ENCODE measurements at places on chromosomes 5 and 9.
A peak's percentile ranks its signal among the peaks of the same experiment; 100 is the strongest.

DNA sequence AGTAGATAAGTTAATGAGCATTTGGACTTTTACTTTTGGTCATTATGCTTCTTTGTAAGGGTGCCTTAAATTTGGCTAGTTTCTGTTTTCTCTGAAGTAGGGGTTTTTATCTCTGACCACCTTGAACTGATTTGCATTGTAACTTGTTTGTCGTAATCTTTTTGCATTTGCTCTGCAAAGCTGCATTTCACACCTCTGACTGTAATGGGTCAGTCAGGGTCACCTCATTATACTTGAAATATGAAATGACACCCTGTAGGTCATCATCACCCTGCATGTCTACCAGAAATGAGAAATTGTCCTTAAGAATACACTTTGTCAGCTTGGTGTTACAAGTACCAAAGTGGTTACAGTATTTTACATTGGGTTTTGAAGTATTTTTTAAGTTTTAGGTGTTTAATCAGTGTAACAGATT is 74.0 kb downstream of the KCNN2 start:
- DNase-seq: no peak

GRCh38 chr5:106142116-106142515 is 1528.6 kb downstream of the EFNA5 start:
- DNase-seq: no peak

DNA sequence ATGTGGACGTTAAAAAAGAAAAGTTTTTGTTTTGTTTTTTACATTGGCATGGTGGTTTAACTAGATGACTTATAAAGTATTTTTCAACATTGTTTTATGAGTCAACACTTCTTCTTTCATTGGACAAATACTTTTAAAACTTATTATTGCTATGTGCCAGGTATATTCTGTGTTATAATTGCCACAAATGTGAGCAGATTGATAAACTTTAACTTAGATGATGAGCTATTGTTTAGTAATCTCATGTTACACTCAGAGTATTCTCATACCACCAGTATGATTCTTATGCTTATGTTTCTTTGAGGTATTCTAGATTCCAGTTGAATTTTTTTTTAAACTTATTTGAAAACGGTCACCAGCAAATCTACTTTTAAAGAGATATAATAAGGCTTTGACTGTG is 60.3 kb downstream of the RASA1 start:
- DNase-seq: no peak

- DNase-seq: no peak
These were observed 168.0 kb downstream of the PRDM9 start for GRCh38 chr5:23675456-23675855.

DNA sequence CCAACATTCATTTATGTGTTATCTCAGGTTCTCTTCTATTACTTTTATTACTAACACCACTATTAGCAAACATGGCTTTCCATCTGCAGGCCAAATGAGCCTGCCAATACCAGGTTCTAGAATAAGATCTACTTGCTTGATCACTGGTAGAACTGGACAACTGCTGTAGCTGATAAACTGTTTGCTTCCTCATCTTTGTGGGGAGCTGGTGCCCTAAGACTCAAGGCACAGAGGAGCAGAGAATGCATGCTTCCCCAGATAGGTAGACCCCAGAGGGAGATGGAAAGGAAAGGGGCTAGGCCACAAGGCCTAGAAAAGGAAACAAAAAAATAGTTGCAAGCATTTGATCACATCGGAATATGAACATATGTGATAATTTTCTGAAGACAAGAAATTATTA is 30.7 kb upstream of the AUH start:
- DNase-seq: no peak

GRCh38 chr9:110579034-110579861 is at the start of gene SVEP1:
TSS of gene SVEP1 (minus strand) at chr9:110579741. CDS start at chr9:110579543, 198 bp downstream.
- DNase-seq: no peak

- DNase-seq: no peak
These were observed 47.2 kb upstream of the RPL26L1 start for GRCh38 chr5:172911976-172912375.

- no peak for DNase-seq
These were observed 11.2 kb downstream of the UBE2QL1 start for GRCh38 chr5:6459896-6460295.

DNA sequence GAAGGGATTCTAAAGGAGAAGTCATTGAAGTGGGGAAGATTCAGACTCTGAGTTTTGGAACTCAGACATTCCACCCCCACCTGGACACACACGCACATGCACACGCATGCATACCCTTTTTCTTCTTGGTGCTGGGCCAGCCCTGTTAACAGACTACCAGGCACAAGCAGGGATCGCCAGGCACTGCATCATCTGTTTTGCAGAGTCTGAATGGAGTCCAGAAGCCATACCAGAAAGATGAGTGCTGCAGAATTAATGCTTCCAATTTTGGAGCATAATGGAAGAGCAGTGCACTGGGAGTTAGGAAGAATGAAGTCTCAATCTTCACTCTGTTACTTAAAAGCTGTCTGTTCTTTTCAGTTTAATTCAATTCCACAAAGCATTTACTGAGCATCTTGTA is 95.5 kb downstream of the PDE8B start:
- DNase-seq: no peak

DNA sequence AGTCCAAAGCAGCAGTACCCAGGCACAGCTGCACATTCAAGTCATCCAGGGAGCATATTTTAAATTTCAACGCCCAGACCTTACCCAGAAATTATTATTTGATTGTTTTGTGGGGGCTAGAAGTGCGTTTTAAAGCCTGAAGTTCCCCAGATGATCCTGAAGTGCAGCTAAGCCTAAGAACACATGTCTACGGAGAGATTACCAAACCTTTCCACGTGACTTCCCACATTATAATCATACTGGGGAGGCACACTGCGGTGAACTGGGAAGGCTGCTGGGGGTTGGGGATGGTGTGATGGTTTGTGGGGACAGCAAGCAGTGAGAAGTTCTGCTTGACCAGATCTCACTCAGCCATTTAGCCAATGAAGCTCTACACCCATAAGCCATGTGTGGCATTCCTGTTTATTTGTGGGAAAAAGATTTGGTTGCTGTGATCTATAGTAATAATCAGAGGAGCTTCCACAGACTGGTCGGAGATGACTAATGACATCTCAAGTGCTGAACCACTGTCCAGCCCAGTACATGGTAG is 93.4 kb upstream of the CDH6 start:
- no peak for DNase-seq

GRCh38 chr9:133691191-133691590 is 47.0 kb downstream of the SARDH start:
- DNase-seq: no peak

- DNase-seq: no peak
These were observed 17.9 kb downstream of the GALNT12 start for GRCh38 chr9:98825414-98825813.

DNA sequence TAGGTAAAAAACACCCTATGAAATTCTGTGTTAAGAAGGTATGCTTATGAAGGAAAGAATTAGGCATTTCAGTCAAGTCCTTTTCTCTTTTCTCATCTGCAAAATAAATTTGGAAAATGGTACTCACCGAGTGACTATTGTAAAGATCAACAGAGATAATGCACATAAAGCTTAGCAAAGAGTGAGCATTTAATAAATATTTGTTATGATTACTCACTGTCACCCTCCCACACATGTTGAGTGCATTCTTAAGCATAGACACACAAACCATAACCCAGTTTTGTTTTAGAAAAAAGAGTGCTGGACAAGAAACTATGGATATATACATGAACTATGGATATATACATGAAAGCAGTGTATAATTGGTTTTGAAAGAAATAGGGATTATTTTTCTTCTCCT is 54.7 kb upstream of the PRLR start:
- DNase-seq: no peak

DNA sequence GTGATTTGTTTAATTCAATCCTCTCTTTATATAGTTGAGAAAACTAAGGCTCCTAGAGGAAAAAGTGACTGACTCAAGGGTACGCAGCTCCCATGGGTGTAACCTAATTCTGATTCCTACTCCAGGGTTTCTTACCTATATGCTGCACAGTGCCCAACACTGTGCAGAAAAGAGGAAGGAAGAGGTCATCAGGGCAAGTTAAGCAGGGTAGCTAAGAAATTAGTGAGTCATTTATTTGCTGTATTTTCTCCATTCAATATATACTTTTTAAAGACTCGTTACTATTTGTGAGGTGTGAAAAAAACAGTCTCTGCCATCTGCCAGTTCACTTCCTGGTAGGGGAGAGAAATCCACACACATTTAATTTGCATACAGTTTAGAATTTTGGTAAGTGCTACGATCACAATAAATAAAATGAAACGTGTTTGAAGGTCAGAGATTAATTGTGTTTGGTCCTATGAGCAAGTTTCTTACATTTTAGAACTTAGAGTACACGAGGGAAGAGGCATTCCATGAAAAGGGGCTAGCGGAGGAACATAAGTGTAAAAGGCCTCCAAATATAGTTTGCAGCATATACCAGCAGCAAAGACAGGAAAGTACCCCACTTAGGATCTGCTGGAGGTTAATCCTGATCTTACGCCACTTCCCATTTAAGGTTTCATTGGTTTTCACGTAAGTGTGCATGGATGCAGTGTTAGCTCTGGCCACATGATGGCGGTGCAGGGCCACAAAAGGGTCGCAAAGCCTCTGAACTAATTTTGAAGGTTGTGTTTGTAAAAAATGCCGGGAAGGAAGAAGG is 59.9 kb upstream of the TLR4 start:
- peak; percentile 72 for DNase-seq

DNA sequence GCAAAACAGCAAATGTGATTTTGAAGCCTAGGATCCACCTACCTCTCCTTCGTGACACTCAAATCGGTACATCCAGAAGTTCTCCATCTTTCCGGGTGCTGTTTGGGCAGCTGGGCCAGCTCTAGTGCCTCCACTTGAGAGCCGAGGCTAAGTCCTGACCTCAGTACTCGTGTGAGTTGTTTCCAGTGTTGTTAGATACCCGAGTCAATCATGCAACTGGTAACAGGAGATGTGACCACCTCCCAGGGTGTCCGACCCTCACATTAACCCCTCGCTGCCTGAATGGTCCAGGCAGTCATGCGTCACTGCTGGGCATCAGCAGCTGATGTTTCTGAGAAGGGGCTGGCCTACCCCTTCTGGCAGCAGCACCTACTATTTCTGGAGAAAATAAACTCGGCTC is 170.3 kb downstream of the ENTREP1 start:
- no peak for DNase-seq

- DNase-seq: no peak
These were observed 105.6 kb upstream of the CDH10 start for GRCh38 chr5:24750355-24750754.

DNA sequence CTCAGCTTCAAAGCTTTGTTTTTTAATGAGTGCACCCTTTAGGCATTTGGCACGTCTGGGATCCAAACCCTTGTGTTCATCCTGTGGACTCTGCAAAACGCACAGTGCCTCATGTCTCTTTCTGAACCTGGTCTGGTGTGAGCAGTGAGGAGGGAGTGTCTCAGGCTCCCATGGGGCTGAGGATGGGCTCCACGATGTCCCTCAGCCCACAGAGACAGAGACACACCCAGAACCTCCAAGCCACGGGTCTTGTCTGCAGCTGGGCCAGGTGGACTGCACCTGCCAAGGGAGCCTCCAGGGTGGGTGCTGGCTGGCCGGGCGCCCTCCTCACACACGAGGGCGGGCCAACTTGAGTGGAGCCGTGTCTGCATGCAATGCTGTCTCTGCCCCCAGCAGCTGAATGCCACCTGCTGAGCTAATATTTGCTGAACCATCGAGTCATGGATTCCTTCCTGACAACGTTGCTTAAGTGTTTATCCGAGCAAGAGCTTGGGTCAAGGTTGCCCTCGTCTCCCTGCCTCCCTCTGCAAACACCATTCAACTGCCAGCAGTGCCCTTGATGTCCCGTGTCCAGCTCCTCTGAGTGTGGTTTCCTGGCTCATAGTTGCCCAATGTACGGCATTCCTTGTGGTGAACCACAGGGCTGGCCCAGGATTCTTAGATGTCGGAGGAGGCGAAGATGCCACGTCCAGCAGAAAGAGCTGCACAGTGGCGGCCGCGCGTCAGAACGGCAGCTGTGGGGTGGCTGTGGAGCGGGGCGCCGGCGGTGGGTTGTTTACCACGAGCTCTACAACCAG is 31.4 kb upstream of the LPCAT1 start:
- DNase-seq: no peak

DNA sequence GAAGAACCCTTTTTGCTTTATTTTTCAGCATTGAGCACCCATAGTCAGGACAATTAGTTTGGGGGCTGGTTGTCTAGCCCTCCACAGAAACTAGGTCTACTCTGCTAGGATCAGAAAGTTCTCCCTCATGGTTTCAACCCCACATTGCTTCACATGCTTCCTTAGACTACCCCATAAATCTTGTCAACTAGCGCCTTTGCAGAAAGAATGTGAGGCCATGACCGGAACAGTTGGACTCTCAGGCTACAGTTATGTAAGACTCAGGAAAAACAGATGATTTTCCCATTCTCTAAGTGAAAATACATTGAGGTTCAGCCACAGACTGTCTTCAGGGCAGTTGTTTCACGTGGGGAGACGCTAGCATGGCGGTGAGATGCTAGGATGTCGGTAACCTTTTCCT is 255.6 kb downstream of the NR3C1 start:
- no peak for DNase-seq

DNA sequence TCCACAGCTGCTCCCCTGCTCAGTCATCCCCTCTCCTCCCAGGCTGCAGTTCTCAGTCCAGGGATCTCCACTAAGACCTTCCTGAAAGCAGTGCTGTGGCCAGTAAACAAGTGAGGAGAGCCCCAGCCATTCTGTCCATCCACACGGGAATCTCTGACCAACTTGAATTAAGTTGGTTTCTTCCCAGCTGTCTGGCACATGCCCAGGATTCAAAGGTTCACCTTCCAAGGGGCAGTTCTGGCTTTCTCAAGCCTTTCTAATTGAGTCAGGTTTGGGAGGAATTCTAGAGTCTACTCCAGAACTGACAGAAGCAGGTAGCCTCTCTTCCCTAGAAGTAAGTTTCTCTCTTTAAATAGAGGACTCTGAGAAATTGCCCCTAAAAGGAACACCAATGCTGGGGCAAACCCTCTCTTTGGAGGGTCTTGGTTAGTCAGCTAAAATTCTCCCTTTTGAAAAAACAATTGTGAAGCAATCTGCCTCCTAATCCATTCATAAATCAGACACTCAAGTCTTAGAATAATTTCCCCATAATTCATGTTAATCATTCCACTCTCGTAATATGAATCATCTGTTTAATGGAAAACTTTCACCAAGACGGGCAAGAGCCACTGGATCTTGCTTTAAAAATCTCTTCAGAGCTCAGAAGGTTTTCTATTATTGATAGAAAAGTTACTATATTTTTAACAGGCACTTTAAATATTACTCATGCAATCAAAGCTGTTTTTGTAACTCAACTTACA is 133.8 kb downstream of the SPOCK1 start:
- no peak for DNase-seq
